ENCODE measurements at places on chromosomes 4 and X.

GRCh38 chr4:13829457-13829856 is 201.9 kb upstream of the BOD1L1 start:
- DNase-seq, result no peak

- DNase-seq, result no peak
These were observed 5.1 kb downstream of the G6PD start for GRCh38 chrX:154541589-154541895.

DNA sequence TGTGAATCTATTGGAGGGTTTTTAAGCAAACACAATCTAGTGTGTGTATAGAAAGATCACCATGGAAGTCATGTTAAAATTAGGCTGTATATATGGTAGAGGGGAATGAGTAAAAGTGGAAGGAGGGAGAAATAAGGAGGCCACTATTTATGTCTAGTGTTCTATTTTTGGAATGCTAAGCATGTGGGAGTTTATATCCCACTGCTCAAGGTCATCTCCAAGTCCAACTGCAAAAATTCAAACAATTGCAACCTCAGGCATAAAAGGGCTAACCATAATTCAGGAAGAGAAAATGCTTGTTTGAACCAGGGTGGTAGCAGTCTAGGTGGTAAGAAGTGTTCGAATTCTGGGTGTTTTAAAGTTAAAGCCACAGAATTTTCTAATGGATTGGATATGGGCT is 39.2 kb downstream of the SERPINA7 start:
- no peak for DNase-seq

DNA sequence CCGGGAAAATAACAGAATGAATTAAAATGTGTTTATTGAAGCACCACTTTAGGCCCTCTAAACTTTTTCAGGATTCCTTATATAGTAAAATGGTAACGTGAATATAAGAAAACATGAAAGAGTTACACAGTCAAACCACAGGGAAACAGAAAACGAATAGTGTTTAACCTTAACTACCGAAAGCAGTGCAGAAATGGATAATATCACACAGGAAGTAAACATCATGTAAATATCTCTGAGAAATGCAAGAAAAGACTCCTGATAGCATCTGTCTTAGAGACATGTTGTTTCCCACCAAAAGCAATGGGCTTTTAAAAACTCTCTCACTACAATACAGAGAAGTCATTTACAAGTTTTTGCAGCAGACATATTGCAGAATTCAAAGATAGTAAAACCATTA is 323.9 kb upstream of the CXXC4 start:
- DNase-seq, result no peak

GRCh38 chr4:16926214-16926613 is 27.8 kb upstream of the LDB2 start:
- no peak for DNase-seq

- no peak for DNase-seq
These were observed 52.6 kb upstream of the CITED1 start for GRCh38 chrX:72358313-72358712.

- DNase-seq, result no peak
These were observed 6.3 kb downstream of the SFRP2 start for GRCh38 chr4:153782581-153782980.

DNA sequence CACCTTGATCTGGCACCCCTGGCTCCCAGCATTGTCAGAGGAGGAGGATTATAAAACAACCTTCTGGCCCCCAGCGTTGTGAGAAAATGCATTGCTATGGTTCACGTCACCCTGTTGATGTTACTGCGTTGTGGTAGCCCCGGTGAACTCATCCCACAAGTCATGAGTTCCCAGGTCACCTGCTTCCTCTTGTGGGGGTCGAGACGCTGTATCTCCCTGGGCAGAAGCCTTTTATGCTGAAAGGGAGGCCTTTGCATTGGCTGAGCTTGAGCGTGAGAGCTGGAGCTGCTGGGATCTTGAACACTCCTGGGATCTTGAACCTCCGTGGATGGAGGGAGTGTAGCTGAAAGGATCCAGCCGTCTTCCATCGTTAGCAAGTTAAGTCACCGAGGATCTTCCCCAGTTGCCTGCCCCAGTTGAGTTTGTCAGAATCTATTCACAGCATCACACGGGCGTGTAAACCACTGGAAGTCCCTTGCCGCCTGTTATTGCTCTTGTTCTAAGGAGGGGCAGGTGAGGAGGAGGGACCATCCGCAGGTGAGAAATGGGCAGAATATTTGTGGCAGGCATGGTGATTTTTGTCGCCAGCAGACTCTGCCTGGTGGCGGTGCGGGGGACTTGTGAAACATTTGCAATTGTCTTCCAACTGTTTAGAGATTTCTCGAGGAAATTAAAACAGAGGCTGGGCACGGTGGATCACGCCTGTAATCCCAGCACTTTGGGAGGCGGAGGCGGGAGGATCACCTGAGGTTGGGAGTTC is 299.9 kb downstream of the ASMT start:
- DNase-seq, result no peak

GRCh38 chrX:24097741-24098260 is 43.0 kb downstream of the EIF2S3 start:
- DNase-seq, result no peak

DNA sequence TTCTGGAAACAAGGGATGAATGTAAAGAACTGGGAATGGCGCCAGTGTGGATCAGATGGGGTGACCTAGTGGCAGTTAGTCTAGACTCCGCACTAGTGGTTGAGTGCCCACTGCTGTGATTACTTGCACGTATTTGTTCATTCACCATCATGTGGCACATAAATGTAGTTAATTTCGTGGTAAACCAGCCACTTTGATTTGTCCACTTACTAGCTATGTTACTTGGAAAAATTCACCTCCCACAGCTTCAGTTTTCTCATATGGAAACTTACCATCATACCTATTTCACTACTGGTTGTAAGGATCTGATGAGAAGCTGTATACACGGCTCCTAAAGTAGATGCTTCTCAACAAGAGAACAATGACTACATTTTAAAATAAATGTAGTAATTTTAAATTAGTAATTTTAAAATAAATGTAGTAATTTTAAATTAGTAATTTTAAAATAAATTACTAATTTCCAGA is 394 bp upstream of the DYNLT3 start:
- no peak for DNase-seq

DNA sequence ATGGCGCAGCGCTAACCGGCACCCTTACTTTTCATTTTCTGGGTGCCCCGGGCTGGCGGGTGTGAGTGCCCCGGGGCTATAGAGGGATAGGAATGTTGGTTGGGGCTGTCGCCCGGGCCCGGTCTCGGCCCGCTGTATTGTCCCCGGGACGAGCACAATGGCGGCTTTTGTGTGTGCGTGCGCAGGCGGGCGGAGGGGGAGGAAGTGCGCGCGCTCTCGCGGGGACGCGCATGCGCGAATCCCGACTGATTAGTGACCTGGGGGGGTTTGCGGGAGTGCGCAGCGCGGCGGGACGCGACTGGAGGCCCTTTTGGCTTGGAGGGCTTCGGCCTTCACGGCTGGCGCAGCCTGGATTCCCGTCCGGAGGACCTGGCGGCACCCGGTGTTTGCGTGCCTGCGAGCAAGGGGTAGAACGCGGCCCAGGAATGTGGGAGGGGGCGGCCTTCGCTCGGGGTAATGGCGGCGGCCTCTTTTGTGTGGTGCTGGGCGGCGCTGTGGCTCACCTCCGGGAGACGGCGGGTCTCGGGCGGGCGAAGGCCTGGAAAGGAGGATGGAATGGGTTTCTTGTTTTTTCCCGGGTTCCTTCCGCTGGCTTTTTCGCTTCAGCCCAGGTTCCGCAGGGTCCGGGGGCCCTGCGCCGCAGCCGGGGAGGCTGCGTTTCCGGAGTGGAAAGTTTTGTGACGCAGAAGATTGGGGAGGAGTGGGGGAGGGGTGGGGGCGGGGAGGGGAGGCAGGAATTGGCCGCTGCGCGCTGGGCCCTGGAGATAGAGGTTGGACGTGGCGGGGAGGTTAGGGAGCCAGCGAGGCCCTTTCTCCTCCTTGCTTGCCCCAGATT is 618 bp downstream of the DDX3X start:
- peak; percentile 82 for DNase-seq

- DNase-seq, result no peak
These were observed 1023.3 kb upstream of the TENM3 start for GRCh38 chr4:181219783-181220416.

- no peak for DNase-seq
These were observed 71.6 kb upstream of the DHX15 start for GRCh38 chr4:24655971-24656370.

Data from T-helper 9 cell (primary cell).